A172 (cell line): ENCODE measurements at places on chromosomes 11 and 22. TPM values are rescaled to one million over a fixed set of nuclear protein-coding genes. Genes with fewer than 3 reads are reported as not detected.

DDI1 gene
- total RNA-seq: not detected in 2 replicates

C11orf16 gene
- total RNA-seq: 0.31 TPM in 1 of 2 replicates, not detected in the other

CCDC15 gene
- 3.7 and 4.1 TPM in 2 replicates for total RNA-seq

- DNase-seq: no peak
These were observed 83.5 kb upstream of the NARS2 start for GRCh38 chr11:78657968-78658839.

DNA sequence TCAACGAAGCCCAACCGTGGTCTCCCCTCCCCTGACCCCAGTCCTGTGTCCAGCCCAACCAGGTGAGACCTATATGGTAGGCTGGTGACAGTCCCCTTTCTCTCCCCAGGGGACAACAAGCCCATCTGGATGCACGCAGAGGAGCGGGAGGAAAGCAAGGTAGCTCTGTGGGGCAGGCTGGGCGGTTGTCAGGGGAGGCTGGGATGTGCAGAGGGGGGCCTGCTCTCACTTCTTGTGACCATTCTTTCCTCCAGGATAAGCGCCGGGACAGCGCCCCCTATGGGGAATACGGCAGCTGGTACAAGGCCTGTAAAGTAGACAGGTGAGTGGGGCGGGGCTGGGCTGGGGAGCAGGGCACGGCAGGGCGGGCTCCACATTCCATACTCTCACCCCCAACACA lies 3.5 kb upstream of the RAB1B start:
- no peak for DNase-seq

DNA sequence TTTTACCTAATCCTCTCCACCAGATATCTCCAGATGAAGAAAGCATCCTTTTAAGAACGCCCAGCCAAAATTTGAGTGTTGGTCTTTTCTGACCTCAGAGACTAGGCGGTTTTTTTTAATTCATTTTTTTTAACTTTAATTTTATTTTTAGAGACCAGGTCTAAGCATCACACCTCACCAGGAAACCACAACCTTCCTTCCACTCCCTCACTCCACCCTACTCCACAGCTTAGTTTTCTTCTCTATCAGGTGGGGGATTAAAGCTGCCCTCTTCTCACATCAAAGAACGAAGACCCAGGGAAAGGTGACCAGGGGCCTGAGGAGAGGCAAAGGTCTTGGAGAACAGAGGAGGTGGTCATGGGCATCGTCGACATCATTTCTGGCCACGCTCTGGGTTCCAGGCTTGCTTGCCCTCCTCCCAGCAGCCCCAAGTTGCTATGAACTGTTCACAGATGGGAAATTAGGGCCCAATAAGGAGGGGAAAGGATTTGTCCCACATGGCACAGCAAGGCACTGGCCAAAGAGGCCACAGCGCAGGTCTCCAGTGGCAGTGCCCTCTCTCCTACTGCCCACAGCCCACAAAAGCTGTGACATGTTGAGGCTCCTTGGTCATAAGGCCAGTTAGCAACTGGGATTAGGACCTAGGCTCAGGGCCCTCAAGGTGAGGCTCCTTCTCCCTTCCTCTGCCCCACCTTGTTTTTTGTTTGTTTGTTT lies 1.4 kb upstream of the PEX16 start:
- no peak for DNase-seq

DNA sequence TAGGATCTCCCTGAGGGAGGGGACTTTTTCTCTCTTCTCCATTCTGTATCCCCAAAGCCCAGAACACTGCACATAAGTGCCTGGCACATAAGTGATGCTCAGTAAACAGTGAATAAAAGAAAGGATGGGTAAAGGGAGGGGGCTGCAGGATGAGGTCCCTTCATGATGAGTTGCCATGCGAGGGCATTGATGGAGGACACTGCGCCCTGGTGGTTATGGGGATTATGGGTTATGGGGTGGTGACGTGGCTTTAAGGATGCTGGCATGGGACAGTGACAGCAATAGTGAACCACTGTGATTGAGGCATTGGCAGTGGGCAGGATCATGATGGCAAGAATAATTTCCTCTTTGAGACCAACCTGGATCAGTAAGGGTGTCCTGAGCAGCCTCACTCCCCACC lies 43.9 kb upstream of the LRRC32 start:
- DNase-seq: no peak

DNA sequence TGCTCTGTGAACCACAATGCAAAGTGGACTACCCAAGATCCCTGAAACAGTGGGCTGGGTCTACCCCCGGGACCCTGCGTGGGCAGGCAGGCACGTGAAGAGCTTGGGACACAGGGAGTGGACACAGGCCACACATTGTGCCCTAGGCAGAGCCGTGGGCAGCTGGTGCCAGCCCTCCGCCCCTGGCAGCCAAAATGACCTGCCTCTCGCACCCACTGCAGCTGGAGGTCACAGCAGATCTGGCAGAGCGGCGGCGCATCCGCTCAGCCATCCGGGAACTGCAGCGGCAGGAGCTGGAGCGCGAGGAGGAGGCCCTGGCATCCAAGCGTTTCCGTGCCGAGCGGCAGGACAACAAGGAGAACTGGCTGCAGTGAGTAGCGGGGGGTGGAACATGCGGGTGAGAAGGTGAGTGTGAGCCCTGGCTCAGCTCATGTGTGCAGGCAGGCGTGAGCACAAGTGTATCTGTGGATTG lies 6.7 kb downstream of the SMTN start:
- no peak for DNase-seq

GRCh38 chr11:91258876-91259275 lies 965.7 kb upstream of the FAT3 start:
- no peak for DNase-seq

DNA sequence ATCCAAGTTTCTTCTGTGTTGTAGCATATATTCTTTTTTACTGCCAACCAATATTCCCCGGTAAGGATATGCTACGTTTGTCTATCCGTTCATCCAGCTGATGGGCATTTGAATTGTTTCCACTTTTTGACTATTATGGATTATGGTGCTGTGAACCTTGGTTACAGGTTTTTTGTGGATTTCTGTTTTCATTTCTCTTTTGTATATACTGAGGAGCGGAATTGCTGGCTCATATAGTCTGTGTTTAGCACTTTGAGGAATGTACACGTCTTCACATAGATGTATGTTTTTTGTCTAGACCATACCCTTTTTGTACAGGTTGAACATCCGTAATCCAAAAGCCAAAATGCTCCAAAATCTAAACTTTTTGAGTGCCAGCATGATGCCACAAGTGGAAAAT lies 23.6 kb downstream of the RCOR2 start:
- DNase-seq: no peak
